ENCODE measurements at places on chromosomes 1 and 21. TPM values are rescaled to one million over a fixed set of nuclear protein-coding genes. Genes with fewer than 3 reads are reported as not detected.

KCNJ9 gene
- not detected for polyA plus RNA-seq

DDAH1 gene
- 0.19 TPM for polyA plus RNA-seq

DLGAP3 gene
- polyA plus RNA-seq, result 0.33 TPM

TEDDM1 gene
- 0.08 TPM for polyA plus RNA-seq

LCE1C gene
- polyA plus RNA-seq, result not detected

PHTF1 gene
- 16.7 TPM for polyA plus RNA-seq

OR2T33 gene
- not detected for polyA plus RNA-seq

HSPB7 gene
- not detected for polyA plus RNA-seq

KCNN3 gene
- polyA plus RNA-seq, result 0.88 TPM

PGLYRP3 gene
- polyA plus RNA-seq, result not detected

Data from IgD-negative memory B cell (primary cell).